A549 treated with CpdA at 1 μM for 4 hours (cell line): ENCODE measurements at places on chromosomes 13 and 19. TPM values are rescaled to one million over a fixed set of nuclear protein-coding genes. Genes with fewer than 3 reads are reported as not detected.

Gene ZNF529
- total RNA-seq: 2.5 to 2.9 TPM (median 2.7 TPM) in 5 replicates

Gene SIAH3
- not detected in 5 replicates for total RNA-seq

Gene PRSS57
- 0.13 TPM in 1 of 5 replicates, not detected in the others for total RNA-seq

Gene ANKRD24
- total RNA-seq: 0.12 to 0.28 TPM (median 0.21 TPM) in 5 replicates

Gene LILRB4
- total RNA-seq: 0.07 TPM in 1 of 5 replicates, not detected in the others

Gene ZNF460
- 0.84 to 1.1 TPM (median 0.89 TPM) in 5 replicates for total RNA-seq

Gene LSM4
- total RNA-seq: 212 to 240 TPM (median 230 TPM) in 5 replicates

Gene LRFN3
- total RNA-seq: 16.7 to 26.3 TPM (median 20.5 TPM) in 5 replicates
